HFF-Myc (cell line): ENCODE measurements at places on chromosomes 7 and 10.
A peak's percentile ranks its signal among the peaks of the same experiment; 100 is the strongest.

- DNase-seq: no peak
These were observed 23.8 kb downstream of the PFKP start for GRCh38 chr10:3090914-3091787.

DNA sequence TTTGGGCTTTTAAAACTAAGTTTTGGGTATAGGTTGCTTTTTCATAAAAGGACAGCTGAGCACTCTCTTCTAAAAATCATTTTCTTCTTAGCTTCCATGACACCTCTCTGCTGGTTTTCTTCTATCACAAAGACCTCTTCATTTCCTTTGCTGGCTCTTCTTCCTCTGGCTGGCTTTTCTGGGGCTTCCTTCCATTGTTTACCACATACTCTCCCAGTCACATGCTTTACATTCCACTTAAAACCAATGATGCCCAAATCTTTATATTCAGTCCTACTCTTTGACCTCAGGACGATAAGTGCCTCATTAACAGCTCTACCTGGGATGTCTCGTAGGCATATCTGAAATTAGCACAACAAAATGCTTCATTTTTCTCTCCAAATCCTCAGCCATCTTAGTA lies 26.8 kb downstream of the FAM133B start:
- no peak for DNase-seq

- DNase-seq: no peak
These were observed 34.9 kb upstream of the PRSS1 start for GRCh38 chr7:142714375-142714774.

DNA sequence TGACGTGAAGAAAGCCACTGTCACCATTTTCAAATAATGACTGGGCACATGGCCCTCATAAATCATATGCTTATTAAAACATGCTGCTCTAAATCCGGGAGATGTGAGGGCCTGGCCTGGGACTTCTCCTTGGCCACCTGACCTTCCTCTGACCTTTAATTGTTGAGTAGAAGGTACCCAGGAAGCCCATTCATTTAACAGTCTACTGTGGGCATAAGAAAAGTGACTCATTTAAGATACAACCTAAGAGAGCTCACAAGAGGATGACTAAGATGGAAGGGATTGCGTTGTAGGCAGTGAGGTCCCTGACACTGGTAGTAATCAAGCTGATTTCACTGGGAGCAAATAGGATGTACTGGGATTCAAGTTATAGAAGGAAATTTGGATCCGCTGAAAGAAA lies 203.4 kb upstream of the GPR26 start:
- DNase-seq: no peak

DNA sequence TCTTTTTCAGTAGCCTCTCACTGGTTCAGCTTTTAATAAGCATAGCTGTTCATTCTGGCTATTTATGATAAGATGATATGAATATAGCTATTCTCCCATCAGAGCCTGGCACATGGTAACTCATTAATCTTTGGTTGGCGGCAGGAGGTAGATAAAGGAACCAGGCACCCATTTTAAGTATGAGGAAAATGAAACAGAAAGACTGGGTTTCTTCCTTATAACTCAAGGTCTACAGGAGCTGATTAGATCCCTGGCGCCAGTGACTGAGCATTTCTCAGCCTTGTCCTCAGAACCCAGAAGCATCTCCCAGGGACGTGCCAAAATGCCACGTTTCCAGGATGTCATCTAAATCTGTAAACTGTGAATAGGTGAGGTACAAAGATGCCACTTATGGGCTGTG lies 141.9 kb downstream of the TCF7L2 start:
- no peak for DNase-seq

GRCh38 chr10:131087464-131088215 lies 223.9 kb downstream of the TCERG1L start:
- no peak for DNase-seq

GRCh38 chr10:51910189-51910588 lies 210.8 kb upstream of the CSTF2T start:
- no peak for DNase-seq

GRCh38 chr10:61376377-61376776 lies 76.8 kb downstream of the TMEM26 start:
- DNase-seq: no peak

DNA sequence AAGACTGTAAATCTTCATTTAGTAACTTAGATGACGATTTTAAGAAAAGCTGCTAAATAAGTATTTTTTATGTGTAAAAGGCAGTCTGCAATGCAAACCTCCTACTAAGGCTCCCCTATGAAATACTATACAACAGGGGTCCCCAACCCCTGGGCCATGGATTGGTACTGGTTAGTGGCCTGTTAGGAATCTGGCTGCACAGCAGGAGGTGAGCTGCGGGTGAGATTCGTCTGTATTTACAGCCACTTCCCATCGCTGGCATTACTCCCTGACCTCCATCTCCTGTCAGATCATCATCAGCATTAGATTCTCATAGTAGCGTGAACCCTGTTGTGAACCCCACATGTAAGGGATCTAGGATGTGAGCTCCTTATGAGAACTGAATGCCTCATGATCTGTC lies 580.4 kb downstream of the MAGI2 start:
- no peak for DNase-seq

DNA sequence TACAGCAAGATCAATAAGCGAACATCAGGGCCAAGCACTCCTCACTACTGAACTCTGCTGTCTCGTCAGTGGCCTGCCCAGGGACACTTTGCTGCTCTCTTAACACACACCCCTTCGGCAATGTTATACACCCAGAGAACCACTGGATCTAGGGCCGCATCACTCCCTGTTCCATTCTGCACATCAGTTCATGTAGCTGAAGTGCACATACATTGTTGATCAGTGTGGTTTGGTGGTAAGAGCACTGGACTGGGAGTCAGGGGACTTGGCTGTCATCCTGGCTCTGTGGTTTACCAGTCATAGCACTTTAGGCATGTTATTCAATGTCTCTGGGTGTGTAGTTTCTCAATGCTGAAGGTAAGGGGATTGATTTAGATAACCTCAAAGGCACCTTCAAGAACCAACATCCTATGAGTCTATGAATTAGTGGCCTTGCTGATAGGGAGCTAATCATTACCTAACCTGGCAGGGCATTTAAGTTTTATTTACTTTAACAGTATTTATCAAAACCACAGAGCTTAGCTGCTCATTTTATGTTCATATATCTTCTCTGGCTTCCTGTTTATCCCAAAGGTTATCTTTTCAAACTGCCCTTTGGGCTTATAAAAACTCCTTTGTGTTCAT lies 24.8 kb downstream of the DUSP5 start:
- no peak for DNase-seq

- peak; percentile 14 for DNase-seq
These were observed 72.1 kb upstream of the STARD3NL start for GRCh38 chr7:38105874-38106483.

DNA sequence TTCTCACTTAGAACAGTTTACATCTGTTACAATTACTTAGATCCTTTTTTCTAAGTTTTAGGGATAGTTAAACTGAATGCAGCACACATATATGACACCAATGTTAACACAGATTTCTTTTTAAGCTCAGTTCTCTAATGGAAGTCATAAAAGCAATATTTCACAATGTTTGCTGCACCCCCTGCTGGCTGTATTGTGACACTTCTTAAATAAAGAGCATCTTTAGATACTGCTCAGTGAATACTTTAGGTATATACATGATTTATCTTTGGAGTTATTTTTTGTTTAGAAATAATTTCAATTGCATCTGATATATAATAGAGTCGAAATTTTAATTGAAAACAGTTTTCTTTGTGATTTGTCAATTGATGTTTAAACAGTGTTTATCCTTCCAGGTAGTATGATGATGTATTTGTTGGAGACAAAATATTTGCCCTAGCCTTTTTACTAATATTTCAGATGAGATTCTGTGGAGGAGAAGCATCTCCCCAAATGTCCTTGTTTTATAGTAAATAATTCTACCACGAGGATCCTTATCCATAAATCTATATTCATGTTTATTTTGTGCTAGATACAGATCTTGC lies 174.4 kb downstream of the ST7 start:
- DNase-seq: peak; percentile 51

GRCh38 chr10:5524641-5525560 lies at the start of gene CALML3:
Gene CALML3 (plus strand): TSS chr10:5524961. CDS start chr10:5525086, 125 bp downstream.
- DNase-seq: no peak

DNA sequence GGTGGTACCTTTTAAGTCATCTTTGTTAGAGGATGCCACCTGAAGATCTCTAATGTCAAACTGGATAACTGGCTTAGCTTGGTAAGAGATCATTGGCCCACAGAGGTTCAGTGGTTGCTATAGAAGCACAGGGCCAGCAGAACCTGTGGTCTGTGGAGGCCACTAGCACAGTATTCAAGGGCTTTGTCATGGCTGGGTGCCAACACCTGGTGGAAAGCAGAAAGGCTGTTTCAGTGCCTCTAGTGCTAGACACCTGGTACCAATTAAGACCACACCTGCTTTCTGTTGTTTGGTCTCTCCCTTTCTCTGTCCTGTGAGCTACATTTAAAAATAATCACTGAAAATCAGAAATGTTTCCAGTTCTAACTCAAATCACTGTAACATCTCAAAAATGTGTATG lies 10.0 kb upstream of the PCGF5 start:
- DNase-seq: peak; percentile 30

GRCh38 chr10:106540645-106541044 lies 623.9 kb downstream of the SORCS1 start:
- DNase-seq: no peak

- DNase-seq: no peak
These were observed 68.1 kb downstream of the CUZD1 start for GRCh38 chr10:122777515-122778059.

DNA sequence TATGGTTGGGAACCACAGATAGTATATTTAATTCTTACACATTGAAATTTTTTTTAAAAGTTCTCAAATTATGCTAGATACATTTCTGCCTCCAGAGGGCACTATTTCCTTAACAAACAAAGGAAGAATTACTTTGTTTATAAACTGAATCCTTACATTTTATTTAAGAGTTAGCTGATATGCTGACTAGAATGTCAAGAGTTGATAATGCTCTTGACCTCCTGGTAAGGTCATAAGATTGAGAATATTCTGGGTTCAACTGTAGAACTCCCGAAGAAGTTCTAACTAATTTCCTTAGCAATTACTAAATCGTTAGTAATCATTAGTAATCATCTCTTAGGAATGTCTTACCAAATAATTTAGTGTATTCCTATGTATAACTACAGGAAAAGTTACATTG lies 95.3 kb upstream of the CYP26C1 start:
- DNase-seq: no peak

GRCh38 chr10:26739071-26739631 lies 41.6 kb downstream of the PDSS1 start:
- DNase-seq: no peak

DNA sequence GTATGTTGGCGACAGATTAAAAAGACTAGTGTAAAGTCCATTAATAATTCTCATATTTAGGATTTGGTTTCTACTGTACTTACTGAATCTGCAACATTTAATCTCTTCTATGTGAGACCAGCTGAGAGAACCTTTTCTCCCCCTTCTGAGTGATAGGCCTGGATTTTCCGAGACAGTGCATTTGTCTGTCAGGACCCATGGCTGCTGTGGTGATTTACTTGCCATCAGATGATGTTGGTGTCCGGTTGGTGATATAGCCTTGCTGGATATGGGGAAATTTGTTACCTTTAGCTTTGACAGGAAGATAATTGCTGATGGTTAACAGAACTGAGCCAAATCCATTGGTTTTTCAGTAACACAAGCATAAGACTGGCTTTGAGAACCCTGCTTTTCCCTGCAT lies 517.2 kb downstream of the LRMDA start:
- no peak for DNase-seq

GRCh38 chr7:92586403-92586802 lies 3.8 kb downstream of the FAM133B start:
- DNase-seq: no peak

DNA sequence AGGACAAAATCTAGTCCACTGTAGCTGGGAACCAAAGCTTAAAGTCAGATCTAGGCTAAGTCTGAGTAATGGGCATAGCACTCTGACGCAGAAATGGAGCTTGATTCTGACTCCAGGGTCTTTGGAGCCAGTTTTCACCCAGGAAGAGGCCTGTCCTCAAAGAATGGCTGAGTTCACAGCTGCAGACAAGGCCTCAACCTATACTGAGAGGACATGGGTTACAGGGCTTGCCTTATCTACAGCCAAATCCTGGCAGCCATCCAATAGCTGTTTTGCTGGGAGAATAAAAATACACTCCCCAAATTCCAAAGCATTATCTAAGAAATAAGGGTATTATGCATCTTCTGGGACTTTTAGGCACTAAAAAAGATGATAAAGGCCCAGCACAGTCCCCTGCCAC lies 154.8 kb downstream of the RAPGEF5 start:
- DNase-seq: no peak

DNA sequence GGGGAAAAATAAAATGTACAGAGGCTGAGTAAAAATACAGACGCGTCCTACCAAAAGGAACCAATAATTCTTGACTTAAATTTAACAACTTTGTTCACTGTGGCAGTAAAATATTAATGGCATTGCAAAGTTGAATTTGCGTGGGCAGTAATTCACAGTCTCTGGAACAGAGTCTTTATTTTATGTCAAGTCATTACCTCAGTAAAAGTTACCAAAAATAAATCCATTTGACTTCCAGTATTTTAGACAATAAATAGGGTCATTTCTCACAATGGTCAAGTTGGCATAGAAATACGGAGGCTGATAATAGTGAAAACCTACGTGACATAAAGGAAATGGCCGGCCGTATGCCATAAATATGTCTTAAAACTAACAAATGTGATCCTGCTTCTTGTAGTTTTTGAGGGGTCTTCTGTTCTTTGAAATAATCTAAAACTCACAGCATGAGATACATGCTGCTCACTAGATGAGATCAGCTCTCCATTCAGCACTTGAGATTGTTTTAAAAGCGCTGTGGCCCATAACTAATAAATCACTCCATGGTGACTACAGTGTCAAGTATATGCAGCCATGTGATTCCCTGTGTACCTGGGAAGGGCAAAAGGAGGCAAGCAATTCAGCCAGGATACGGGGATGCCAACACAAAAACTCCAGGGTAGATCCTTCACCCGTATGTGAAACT lies 75.3 kb downstream of the DOCK4 start:
- DNase-seq: no peak

- no peak for DNase-seq
These were observed 59.0 kb downstream of the ABCB1 start for GRCh38 chr7:87541648-87542047.

GRCh38 chr7:46168671-46169383 lies 247.8 kb upstream of the IGFBP3 start:
- no peak for DNase-seq

DNA sequence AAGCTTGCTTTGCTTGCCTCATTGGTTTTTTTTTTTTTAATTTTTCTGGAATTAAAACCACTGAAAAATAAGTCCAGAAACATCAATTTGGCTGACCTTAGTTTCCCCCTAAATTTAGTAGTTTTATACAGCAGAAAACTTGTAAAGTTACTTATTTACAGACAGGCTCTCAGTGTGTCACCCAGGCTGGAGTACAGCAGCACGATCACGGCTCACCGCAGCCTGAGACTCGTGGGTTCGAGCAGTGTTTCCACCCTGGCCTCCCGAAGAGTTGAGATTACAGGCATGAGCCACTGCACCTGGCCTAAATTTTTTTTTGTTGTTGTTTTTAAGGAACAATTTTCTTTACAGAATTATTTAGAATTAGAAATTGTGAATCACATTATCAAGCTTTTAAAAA lies 250.5 kb downstream of the SDK1 start:
- no peak for DNase-seq

- no peak for DNase-seq
These were observed 56.7 kb downstream of the NSUN6 start for GRCh38 chr10:18594574-18595156.

GRCh38 chr7:30848121-30848855 lies 63.4 kb upstream of the AQP1 start:
- DNase-seq: no peak

- DNase-seq: no peak
These were observed 167.2 kb upstream of the IMMP2L start for GRCh38 chr7:111729483-111729882.

GRCh38 chr7:85681241-85681640 lies 494.4 kb upstream of the SEMA3D start:
- DNase-seq: no peak
